ENCODE measurements at places on chromosomes 12 and 14.

DNA sequence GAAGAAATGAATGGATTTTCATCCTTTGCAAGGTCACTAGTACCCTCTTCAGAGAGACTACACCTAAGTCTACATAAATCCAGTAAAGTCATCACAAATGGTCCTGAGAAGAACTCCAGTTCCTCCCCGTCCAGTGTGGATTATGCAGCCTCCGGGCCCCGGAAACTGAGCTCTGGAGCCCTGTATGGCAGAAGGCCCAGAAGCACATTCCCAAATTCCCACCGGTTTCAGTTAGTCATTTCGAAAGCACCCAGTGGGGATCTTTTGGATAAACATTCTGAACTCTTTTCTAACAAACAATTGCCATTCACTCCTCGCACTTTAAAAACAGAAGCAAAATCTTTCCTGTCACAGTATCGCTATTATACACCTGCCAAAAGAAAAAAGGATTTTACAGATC is 40.8 kb downstream of the SPATA7 start:
- peak; percentile 21 for DNase-seq

DNA sequence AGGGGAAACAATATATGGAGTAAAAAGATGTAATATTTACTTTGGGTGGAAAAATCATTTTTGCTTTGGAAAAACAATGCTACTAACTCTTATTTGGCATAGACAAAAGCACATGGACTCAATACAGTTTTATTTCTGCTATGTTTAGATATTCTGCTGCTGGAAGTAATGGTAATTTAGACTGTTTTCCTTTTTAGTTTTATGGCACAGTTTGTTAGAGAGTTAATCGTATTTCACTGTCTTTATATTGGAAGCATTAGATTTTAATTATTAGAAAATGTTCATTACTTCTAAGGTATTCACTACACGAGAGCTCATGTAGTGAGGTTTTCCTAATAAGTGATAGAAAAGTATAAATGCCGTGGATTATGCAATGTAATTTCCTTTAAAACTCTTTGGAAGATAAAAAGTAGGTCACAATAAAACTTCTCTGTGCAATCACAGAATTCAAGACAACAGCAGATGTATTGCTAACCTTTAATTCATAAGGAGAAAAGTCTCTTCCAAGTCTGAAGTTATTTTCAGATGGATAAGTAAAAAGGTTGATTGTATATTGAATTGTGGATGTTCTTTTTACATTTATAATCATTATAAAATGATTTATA is 851.8 kb downstream of the TMTC2 start:
- DNase-seq, result no peak

DNA sequence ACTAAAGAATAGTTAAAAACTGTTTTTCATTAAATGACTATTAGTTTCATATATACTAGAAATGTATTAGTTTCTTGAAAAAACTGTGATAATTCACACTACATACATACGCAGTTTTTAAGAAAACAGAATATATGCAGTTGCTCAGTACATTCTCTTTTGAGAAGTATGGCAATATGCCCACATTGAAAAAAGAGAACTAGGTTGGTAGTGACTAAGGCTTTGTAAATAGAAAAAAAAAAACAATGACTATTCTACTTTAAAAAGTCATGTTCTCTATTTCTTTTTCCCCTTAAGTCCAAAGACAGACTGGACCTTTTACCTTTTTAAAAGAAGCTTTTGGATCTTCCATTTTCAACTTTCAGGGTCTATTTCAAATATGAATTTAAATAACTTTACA is 25.0 kb downstream of the SNX6 start:
- DNase-seq, result no peak

- peak; percentile 24 for DNase-seq
Measured at GRCh38 chr12:13472690-13473089, 276.2 kb downstream of the EMP1 start.

DNA sequence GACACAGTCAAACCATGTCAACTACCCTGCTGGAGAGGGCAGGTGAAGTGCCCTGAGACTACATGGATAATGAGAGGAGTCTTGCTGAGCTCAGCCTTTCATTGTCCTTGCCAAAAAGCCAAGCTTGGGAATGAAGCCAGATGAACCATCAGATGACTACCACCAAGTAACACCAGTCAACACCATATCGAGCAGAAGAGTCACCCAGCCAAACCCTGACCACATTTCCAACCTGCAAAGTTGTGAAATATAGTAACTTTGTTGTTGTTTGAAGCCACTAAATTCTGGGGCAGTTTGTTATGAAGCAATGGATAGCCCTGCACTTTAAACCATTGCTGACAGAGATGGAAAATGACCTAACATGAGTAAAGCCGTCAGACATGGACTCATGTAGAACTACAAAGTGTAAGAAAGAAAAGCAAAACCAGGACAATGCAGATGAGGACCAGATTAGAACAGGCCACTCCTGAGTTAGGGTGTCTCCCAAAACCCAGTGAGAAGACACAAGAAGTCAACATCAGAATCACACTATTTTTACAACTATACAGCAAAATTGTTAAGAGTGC is 12.5 kb upstream of the CRADD start:
- peak; percentile 24 for DNase-seq

DNA sequence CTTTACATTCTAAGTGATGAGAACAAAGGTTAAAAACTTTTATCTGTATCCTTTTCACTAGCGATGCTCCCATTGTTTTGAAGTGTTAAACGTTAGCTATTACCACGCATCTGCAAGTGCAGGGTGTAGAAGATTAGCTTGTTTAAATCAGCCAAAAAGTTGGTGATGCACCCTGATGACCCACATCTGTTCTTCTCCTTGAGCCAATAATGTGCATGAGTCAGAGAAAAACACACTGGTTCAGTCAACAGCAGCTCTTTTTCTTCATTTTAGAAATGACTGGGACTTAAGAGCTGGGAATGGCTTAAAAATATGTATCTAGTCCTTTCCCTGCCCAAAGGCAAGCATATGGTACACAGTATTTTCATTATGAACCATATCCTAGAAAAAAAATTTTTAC is 323.5 kb upstream of the PDE3A start:
- DNase-seq, result peak; percentile 16

- DNase-seq, result peak; percentile 30
Measured at GRCh38 chr14:38278035-38278434, 22.1 kb upstream of the CLEC14A start.

- no peak for DNase-seq
Measured at GRCh38 chr12:109758426-109759420, 45.1 kb downstream of the FAM222A start.

- no peak for DNase-seq
Measured at GRCh38 chr12:58071994-58072393, 130.6 kb downstream of the ATP23 start.

DNA sequence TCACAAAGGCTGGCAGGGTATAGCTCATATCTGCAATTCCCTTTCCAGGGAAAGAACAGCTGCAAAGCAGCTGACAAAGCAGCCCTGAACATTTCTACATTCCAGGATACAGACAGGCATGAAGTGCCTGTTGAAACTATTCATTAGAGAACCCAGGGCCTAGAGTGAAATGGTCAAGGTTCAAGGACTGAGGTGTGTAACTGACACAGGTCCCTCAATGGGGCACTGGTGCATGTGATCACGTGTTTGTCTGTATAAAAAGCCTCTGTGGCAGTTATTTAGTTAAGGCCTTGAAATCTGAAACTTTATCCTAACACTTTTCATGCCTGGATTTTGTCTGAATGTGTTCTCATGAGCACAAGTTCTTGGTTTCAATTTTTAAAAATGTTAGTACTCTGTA is 47.1 kb downstream of the GIT2 start:
- DNase-seq, result peak; percentile 76

GRCh38 chr12:12927211-12928079 is 24.5 kb downstream of the GPRC5D start:
- no peak for DNase-seq

DNA sequence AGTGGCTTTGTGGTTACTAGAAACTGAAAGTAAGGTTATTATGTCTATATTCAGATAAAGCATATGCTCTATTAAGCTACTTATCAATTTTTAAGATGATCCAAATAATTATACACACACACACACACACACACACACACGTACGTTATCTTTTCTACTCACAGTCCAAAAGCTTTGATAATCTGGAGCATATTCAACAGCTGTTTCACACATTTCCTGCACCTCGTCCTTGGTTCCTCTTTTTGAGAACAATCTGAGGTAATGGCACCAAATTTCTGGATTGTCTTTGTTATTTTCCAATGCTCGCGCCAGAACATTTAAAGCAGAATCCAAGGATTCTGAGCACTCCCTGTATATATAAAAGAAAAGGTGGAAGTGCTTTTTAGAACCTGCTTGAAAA is 37.5 kb downstream of the ZFC3H1 start:
- DNase-seq, result no peak

DNA sequence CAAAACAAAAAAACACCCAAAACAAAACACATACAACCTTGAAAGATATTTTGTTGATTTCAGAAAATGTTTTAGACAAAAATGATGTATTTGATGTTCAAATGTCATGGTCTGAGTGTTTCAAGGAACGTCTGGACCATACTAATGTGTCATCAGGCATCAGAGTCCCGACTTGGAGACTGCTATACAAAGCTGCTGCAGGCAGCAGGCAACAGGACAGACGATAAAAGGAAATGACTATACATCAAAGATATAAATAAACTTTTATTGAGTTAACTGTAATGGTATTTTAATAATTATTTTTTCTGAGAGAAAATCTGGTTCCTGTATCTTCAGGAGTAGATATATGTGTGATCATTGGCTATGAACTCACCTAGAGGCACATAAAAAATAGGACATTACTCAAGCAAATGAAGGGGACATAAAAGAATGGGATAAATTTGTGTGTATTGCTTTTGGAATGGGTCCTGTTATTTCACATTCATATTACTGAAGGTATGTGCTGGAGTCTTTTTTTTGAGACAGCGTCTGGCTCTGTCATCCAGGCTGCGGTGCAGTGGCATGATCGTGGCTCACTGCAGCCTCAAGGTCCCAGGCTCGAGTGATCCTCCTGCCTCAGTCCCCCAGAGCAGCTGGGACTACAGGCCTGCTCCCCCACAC is 87.3 kb upstream of the HECTD1 start:
- no peak for DNase-seq

DNA sequence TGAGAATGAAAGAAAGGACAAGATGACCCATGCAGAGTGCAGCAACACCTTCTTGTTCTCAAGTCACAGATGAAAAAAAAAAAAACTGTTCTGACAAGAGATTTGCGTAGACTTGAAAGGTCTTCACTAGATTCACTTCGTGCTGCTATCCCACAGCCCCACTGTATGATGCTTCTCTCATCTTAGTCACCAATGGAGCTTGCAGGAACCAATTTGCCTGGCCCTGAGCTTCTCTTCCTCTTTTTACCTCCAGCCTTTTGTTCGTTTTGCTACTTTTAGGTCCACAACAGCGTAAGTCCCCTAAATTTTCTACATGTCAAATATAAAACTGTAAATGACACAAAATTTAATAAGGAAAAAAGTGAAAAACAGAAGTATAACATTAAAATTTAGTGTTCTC is 107.9 kb upstream of the NAP1L1 start:
- no peak for DNase-seq

GRCh38 chr14:101721951-101722661 is 39.4 kb upstream of the PPP2R5C start:
- DNase-seq, result peak; percentile 68

DNA sequence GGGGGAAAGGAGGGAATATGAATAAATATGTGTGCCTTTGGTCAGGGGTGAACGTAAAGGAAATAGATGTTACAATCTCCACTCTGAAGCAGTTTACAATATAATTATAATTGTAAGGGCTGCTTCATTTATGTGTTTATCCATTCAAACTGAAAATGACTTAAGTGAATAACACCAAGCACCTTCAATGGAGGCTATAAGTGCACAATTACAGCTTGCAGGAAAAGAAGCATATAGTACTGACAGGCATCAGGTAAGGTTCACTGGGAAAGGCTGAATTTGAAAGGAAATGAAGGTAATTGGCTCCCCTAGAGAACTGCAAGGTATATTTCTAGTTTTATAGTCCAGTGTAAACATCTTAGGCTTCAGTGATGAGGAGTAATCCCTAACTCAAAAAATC is 192.7 kb downstream of the STXBP6 start:
- no peak for DNase-seq

- peak; percentile 79 for DNase-seq
Measured at GRCh38 chr12:69900720-69901131, 75.7 kb downstream of the MYRFL start.

DNA sequence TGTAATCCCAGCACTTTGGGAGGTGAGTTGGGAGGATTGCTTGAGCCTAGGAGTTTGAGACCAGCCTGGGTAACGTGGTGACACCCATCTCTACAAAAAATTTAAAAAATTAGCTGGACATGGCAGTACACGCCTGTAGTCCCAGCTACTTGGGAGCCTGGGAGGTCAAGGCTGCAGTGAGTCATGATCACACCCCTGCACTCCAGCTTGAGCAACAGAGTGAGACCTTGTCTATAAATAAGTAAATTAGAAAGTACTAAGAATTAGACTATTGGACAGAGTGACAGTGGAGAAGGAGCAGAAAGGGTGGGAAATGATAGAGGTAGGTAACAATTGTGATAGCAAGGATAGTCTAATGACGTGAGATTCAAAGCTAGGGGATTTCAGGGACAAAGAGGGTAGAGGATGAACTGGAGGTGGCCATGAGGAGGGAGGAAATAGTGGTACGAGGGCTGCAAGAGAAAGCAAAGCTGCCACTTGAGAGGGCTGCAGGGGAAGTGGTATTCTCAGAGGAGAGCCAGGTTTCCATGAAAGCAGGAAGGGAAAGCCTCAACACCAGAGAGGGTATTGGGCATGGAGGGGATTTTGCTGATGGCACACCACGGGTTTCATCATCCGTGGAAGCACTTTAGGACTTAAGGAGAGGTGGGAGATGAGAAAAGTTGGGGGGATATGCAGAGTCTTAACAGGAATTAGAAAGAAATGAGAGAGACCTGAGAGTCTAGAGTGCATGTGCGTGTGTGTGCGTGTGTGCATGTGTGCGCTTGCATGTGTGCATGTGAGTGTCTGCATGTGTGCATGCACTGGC is 85.6 kb downstream of the SYNE2 start:
- no peak for DNase-seq

- DNase-seq, result peak; percentile 70
Measured at GRCh38 chr12:9750276-9751203, 10.2 kb downstream of the CD69 start.

DNA sequence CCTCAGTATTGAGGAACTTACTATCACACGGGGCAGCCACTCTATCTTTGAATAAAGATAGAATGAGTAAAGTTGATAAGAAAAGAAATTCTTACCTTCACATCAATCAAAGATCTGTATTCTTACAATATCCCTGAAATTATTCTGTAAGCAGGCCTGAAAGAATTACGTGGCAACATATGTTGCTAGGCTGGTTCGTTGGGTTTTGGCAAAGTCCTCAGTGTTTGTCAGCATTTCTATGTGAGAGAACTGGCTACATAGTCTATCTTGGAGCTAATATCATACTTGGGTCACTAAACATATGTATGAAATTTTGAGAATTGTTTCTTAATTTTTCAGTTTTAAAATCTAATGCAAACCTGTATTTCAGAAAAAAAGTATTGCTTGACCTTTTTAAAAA is 412.2 kb upstream of the GARIN6 start:
- DNase-seq, result no peak

All from foreskin fibroblast (primary cell).